Endothelial cell of umbilical vein (primary cell): ENCODE measurements at places on chromosomes 2 and 18.
A peak's percentile ranks its signal among the peaks of the same experiment; 100 is the strongest.

DNA sequence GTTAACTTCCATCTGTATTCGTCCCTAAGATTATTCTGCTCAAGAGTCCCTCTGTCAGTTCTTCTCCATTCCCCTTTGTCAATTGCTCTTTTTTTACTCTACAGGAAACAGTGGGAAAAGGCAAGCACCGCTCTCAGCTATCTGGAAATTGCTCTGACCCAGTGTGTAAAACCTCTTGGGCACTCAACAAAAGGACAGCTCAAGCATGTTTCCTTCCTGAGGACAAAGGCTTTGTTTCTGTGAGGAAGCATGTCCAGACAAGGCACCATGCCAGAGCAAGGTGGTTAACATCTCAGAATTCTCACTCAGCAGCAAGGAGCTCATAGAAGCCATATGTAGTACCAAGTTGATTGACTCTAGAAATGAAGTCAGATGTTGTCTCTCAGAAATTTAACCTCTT is 735.6 kb downstream of the TSN start:
- no peaks in the 10 kb centered on the region for H3K36me3 ChIP-seq
- H3K4me1 ChIP-seq = no peaks in the 10 kb centered on the region
- DNase-seq = no peak
- no peaks in the 10 kb centered on the region for H3K27me3 ChIP-seq
- H3K27ac ChIP-seq = no peak overlapping the region
- no peak overlapping the region for H3K4me3 ChIP-seq

DNA sequence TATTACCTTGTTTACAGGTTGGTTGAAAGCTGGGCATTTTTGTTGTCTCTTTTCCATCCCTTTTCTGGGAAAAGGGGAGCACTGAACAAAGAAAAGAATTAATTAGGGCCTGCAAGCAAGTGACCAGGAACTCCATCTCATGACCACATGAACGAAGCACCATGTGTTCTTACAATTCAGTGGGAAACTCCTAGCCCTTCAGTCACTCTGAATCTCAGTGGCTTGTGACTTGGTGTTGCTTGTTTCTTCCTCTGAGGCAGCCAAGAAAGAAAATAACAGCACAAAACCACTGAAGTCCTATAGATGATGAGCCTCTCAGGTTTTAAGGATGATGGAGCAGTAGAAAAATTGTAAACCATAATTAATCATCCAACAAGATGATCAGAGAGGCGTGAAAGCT is 129.1 kb upstream of the CAB39 start:
- peaks cover 3% of the 10 kb centered on the region for H3K4me1 ChIP-seq
- peaks cover 8% of the 10 kb centered on the region for H3K27me3 ChIP-seq
- H3K4me3 ChIP-seq = no peak overlapping the region
- DNase-seq = no peak

DNA sequence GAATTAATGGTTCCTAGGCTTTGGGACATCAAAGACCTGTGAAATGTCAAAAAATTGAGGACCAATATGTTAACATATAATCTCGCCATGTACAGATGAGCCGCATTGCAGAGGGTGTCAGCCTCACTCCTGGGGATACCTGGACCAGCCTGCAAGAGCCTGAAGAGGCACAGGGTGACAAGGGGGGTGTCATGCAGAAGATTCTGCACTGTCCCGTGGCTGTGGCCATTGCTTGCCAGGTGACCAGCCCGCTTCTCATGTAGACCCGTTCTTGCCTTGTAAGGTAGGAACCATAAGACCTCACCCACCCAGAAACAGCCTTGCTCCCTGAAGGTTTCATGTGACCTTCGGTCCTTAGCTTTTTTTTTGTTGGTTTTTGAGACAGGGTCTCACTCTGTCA is 37.5 kb downstream of the TMEM37 start:
- DNase-seq = no peak
- H3K4me1 ChIP-seq = no peaks in the 10 kb centered on the region
- no peak overlapping the region for H3K27ac ChIP-seq
- peaks cover 3% of the 10 kb centered on the region for H3K27me3 ChIP-seq

GRCh38 chr2:179518830-179519229 is 254.2 kb upstream of the SESTD1 start:
- no peak for DNase-seq
- H3K27ac ChIP-seq = no peak overlapping the region
- H3K4me3 ChIP-seq = no peak overlapping the region
- H3K4me1 ChIP-seq = no peaks in the 10 kb centered on the region
- no peaks in the 10 kb centered on the region for H3K27me3 ChIP-seq

DNA sequence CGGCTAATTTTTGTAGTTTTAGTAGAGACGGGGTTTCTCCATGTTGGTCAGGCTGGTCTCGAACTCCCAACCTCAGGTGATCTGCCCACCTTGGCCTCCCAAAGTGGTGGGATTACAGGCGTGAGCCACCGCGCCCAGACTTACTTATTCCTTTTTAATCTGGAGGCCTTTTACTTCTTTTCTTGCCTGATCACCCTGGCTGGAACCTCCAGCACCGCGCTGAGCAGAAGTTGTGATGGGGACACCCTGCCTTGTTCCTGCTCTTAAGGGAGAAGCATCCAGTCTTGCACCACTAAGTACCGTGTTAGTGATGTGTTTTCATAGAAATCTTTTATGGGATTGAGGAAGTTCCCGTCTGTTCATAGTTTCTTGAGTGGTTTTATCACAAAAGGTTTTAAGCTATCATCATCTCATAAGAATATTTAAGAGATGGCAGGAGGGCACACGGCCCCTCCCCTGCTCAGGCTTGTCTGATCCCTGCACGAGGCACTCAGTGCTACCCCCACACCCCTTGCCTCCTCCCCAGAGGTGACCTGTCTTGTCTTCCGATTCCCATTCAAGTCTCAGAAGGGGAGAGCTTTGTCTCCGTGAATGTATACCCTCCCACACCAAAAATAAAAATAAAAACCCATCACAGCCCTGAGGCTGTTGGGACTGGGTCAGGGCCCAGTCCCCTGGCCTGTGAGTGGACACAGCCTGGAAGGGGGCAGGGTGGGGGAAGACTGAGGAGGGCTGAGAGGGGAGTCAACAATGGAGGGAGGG is 65.3 kb upstream of the SMAD7 start:
- H3K36me3 ChIP-seq = no peaks in the 10 kb centered on the region
- H3K27ac ChIP-seq = no peak overlapping the region
- no peaks in the 10 kb centered on the region for H3K27me3 ChIP-seq
- DNase-seq = no peak
- no peaks in the 10 kb centered on the region for H3K4me1 ChIP-seq

- H3K36me3 ChIP-seq = no peaks in the 10 kb centered on the region
- no peak overlapping the region for H3K4me3 ChIP-seq
- no peak overlapping the region for H3K27ac ChIP-seq
- no peaks in the 10 kb centered on the region for H3K27me3 ChIP-seq
- DNase-seq = no peak
Observed at GRCh38 chr2:19158896-19159295, 199.5 kb downstream of the OSR1 start.

DNA sequence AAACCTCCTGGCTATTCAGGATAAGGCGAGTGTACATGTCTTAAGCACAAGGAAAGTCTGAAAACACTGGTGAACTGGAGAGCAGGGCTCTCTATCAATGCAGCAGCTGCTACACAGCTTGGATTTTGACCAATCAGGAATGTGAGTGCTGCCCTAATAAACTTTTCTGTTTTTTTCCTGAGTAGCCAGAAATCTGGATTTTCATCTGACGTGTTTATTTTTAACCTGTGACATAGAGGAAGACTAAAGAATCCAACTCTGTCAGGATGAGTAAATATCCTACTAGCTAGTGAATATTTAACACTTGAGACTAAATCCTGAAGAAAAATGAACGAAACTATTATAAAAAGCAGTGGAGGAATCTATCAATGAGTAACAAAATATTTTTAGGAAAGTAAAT is 1638.9 kb downstream of the LRP1B start:
- no peak overlapping the region for H3K4me3 ChIP-seq
- H3K27me3 ChIP-seq = no peaks in the 10 kb centered on the region
- DNase-seq = no peak
- no peaks in the 10 kb centered on the region for H3K4me1 ChIP-seq
- H3K27ac ChIP-seq = no peak overlapping the region

- H3K36me3 ChIP-seq = no peaks in the 10 kb centered on the region
- DNase-seq = no peak
- H3K27me3 ChIP-seq = no peaks in the 10 kb centered on the region
- H3K4me3 ChIP-seq = no peak overlapping the region
Observed at GRCh38 chr2:3489764-3490115, 29.6 kb downstream of the ADI1 start.

DNA sequence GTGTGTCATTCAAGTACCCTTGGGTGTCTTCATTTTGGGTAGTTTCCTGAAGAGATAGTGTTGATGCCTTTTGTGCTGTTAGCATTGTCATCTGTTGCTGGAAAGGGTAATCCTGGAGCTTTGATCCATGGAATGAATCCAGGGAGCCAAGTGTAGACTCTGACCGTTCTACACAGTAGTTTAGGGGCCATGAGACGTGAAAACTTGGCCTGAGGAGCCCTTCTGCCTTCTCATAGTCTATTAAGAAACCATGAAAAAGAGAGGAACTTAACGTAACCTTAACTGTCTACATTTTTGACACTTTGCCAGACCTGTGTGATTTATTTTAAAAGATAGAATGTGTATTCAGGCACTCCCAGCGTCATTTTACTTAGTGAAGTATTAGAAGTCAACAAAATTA is 194.0 kb downstream of the BABAM2 start:
- H3K4me3 ChIP-seq = no peak overlapping the region
- H3K27me3 ChIP-seq = no peaks in the 10 kb centered on the region
- H3K4me1 ChIP-seq = peaks cover 30% of the 10 kb centered on the region
- no peak overlapping the region for H3K27ac ChIP-seq

GRCh38 chr2:237341872-237342271 is 72.1 kb downstream of the COL6A3 start:
- no peak overlapping the region for H3K27ac ChIP-seq
- DNase-seq = no peak
- no peaks in the 10 kb centered on the region for H3K27me3 ChIP-seq
- H3K36me3 ChIP-seq = no peaks in the 10 kb centered on the region
- no peak overlapping the region for H3K4me3 ChIP-seq
- no peaks in the 10 kb centered on the region for H3K4me1 ChIP-seq

DNA sequence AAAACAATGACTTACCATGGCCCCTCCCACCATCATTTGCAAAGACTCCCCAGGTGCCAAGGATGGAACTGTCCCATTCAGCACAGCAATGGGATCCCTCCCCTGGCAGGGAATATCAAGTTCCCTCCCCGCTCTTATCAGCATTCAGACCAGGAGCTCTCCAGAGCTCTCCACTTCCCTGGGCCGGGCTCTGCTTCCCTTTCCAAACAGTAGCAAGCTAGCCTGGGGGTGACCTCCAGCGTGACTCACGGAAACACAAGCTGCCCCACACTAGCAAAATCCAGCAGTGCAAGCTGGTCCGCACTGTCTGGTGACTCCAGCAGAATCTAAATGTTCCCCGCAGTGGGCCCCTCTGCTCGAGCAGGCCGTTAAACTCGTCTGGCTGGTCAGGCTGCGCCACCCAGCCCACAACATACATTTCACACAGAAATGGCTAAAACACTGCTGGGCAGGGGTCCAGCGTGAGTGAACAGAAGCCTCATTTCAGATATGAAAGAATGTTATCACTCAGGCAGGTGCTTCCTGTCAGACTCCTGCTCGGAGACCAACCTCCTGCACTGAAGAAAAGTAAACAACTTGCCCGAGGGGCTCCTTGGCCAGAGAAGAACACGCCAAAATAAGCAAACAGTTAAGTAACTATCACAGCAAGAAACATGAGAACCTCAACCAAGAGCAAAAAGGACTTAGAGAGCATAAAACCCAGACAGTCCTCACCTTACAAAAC is 33.9 kb downstream of the STAT1 start:
- H3K36me3 ChIP-seq = peaks cover 14% of the 10 kb centered on the region
- peak; percentile 99 for DNase-seq
- H3K4me3 ChIP-seq = peak overlapping the region; percentile 5

DNA sequence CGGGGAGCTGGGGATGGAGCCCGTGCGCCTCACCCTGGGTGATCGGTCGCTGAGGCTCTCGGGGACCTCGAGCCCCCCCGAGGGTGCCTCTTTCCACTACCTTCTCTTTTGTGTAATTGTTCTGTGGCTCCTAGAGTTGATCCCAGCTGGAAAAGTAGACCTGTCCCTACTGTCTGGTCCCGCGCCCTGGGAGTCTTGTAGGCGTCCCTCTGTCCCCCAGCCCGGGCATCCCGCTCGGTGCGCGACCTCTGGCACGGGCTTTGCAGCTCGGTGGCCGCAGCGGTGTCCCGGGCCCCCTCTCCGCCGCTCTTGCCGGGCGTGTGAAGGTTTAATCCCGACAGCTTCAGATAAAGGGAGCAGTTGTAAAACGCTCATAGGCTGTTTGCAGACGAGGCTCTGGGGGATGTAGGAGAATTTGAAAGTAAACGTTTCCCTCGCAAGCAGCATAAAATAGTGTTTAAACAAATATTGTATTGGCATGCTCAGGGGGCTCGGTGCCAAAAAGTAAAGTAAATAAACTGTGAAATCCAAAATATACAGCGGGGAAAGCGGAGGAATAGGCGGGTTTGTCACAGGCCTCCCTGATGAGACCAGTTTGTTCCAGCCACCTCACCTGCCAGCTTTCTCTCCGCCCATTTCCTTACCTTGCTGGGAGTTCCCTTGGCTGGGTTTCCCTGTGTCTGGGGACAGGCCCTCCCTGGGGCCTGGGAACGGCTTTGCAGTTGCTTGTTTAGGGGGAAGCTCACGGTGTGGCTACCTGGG is 1.9 kb downstream of the GLI2 start:
- H3K4me3 ChIP-seq = no peak overlapping the region
- DNase-seq = no peak
- peaks cover 71% of the 10 kb centered on the region for H3K27me3 ChIP-seq
- H3K36me3 ChIP-seq = no peaks in the 10 kb centered on the region

DNA sequence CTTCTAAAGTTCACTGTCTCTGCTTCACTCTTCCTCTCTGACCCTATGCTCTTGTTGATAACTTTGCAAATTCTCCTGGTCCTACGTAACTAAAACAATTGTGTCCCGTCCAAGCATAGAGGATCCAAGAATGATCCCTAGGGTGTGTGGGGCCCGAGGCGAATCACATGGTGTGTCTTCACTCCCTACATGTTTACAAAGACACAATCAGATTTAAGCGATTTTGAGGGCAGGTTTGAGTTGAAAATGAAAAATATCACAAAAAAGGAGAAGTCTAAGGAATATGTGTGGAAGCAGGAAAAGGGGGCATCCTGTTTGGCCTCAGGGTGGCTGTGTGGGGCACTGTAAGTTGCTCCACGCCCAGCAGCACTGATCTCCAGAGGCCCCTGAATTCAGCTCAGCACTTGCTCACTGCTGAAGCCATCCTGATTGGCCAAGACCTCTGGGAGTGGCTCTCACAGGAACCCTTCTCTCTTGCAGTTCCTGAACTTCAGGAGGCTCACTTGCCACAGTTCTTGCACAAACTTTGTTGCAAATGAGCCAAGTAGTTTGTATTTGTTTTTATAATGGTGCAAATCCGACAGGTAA is 363.6 kb downstream of the ZNF521 start:
- no peak overlapping the region for H3K4me3 ChIP-seq
- DNase-seq = peak; percentile 6
- H3K36me3 ChIP-seq = no peaks in the 10 kb centered on the region
- no peaks in the 10 kb centered on the region for H3K27me3 ChIP-seq
- H3K27ac ChIP-seq = no peak overlapping the region
